CD4-positive, alpha-beta T cell treated with Interleukin-1 beta for 1 hour (primary cell): ENCODE measurements at places on chromosomes 16 and 17.

DNA sequence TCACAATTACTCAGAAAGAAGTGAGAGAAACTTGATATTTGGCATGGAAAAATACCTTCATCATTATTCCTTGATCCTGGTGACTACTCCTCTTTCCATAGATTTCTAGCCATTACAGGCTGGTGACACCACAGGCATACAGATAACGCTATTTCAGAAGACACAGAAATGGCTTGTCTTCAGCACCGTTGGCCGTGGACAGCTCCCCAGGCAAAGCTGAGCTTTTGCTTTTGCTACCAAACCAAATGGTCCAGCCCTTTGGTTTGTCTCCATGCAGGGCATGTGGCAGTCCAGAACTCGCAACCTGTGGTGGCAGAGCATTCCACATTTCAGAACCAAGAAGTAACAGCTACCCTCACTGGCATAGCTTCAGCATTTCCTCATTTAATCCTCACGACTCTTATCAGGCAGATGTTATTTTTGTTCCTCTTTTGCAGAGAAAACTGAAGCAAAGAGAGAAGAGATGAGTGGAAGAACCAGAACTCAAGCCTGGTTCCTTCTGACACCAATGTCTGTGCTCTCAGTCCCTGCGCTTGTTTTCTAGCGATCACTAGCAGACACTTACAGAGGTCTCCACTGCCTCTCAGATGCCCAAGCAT lies 55.5 kb downstream of the HS3ST4 start:
- no peak for DNase-seq

DNA sequence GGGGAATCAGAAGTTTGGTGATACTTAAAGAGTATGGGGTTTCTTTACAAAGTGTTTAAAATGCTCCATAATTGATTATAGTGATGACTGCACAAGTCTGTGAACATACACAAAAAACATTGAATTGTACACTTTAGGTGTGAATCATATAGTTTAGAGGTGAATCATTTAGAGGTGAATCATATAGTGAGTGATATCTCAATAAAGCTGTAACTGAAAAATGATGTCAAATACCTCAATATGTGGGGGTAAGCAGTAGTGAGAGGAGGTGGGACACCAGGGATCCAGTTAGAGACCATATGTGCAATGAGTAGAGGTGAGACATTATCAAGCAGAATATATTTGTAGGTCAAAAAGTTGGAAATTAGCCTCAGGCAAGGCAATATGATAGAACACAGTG lies 264.5 kb downstream of the PMP22 start:
- no peak for DNase-seq

- no peak for DNase-seq
Measured at GRCh38 chr16:54822492-54822891, 108.2 kb upstream of the IRX5 start.

GRCh38 chr17:43723697-43724359 lies 34.8 kb downstream of the SOST start:
- no peak for DNase-seq

DNA sequence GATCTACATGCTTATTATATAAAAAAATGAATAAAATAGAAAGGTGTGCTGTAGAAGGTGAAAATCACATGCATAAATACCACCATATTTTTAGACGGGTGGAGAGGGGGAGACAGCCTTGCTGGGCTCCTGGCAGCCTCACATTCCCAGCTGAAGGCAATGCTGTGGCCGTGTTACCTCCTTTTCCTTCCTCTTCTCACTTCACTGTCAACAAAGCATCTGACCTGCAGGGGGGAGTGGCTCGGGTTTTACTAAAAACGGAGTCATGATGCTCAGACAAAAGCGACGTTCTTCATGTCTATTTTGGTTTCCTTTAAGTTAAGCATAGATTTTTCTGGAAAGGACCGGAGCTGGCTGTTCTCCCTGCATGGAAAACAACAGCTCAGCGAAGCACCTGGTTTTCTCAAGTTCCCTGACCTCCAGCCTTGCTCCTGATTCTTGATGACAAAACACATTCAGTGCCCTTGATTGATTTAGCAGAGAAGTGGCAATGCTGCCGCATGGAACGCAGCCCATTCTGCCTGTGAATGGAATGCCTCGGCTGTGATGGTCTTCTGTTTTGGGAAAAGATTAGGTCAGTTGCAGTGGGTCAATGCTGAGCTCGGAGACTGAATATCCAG lies 5.5 kb upstream of the RPTOR start:
- no peak for DNase-seq

DNA sequence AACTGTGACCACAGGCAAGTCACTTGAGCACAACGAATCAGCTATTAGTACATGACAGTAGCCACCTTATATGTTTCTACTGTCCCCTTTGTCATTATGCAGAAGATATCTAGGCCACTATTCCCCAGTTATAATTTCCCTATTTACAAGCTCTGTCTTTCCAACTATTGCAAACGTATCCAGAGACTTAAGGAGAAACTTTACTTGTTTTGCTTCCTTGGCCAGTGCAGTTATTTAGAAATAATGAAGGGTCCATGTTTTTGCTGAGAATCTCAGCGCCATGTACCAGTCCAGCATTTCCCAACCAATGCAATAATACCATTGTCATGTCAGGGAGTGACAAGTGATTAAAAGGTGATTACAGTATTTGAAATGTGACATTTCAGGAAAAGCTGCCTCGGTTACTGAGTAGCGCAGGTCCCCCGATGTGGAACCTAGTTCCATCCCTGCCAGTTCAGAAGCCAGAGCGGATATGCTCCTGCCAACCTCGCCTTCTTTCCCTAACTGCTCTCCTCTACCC lies 743 bp downstream of the ZNF624 start:
- DNase-seq = no peak

- no peak for DNase-seq
Measured at GRCh38 chr17:81564778-81565177, 12.6 kb upstream of the FAAP100 start.

- no peak for DNase-seq
Measured at GRCh38 chr17:19002805-19003542, 1.6 kb downstream of the FAM83G start.

DNA sequence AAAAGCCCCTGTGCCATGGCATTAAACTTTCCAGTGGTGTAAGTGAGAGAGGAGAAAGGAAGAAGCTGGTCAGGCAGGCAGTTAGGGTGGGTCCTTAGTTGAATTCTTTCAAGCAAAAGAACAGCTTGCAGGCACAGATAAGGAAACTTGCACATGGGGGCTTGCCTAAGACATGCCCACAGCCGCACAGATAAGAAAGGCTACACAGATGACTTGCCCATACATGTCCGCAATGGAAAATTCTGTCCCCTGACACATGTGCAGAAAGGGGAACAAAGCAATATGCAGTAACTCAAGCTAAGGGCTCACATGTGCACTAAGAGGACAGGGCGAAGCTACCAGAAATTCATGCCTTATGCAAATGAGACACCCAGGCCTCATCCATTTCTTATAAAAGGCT lies 69.9 kb downstream of the GSG1L start:
- no peak for DNase-seq

DNA sequence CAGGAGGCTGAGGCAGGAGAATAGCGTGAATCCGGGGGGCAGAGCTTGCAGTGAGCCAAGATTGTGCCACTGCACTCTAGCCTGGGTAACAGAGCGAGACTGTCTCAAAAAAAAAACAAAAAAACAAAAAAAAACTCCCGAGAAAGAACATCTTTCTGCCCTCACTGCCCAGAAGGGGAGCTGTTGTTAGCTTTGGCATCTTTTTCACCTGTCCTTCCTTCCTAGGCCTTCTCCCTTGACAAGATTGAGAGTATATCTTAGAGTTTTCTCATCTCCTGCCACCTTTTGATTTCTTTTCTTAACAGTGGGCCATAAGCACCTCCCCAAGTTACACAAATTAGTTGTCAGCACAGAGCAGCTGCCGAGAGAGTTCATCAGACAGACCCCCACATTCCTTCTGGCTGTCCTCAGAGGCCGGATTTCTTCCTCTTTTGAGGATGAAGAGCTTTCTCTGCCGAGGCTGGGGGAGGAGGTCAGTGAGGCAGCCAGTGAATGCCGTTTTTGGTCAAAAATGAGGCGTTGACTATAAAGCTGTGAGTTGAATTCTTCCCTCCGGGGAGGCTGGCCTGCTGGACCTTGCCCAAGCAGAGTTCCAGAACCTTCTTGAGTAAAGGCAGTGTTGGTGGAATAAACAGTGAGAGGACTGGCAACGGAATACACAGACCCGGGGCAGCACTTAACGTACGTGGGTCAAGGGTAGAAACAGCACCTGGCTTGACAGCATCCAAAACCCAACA lies 127.0 kb downstream of the ABCC6 start:
- DNase-seq = no peak

DNA sequence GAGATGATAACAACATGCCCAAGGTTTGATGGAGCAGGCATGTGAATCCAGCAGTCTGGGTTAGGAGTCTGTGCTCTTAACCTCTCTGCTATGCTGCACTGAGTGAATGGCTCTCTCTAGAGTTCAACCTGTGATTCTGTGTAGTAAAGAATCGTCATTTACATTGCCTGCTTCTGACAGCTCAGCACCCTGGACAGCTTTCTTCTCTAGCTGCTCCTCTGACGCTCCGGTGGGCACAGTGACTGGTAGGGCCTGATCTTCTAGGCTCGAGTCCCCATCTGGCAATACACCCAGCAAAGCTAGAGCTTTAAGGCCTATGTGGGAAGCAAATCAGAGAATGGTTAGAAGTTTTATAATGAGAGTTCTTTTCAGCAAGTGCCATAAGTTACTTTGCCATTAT lies 85.3 kb upstream of the ATP2A3 start:
- DNase-seq = no peak

- no peak for DNase-seq
Measured at GRCh38 chr17:7792611-7793010, 41.4 kb upstream of the KDM6B start.

DNA sequence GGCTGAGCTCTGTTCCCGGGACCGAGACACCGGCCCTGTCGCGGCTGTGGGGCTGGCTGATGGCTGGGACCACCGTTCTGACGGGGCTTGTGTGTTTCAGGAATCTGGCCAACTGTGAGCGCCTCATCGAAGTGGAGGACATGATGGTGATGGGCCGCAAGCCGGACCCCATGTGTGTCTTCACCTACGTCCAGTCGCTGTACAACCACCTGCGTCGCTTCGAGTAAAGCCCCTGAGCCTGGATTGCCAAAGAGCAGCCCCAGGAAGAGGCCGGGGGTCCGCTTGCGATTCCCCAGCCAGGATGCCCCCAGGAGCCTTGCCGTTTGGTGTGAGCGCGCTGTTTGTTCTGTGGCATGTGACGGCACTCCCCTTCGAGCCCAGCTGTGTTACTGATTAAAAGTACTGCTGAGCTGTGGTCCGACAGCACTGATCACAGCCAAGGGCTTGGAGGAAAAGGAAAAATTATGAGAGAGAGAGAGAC lies 23.0 kb downstream of the SMTNL2 start:
- no peak for DNase-seq

DNA sequence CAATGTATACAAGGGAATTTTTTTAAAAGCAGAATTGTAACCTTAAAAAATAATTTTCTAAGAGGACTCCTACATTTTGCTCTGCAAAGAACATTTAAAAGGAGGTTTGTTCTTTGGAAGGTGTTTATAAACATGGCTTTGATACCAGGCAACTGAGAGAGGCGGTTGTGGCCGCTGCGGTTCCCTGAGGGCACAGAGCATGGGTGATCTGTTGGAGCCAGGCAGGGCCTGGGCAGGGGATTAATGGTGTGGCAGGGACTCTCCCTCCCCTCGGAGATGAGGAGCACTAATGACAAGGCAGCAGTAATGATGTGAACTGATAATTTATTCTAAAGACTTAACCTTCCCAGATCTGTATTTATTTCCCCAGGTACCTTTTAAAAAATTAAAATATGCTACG lies 65.4 kb downstream of the WWP2 start:
- no peak for DNase-seq

GRCh38 chr16:69756705-69757104 lies 2.0 kb upstream of the NOB1 start:
- DNase-seq = no peak

DNA sequence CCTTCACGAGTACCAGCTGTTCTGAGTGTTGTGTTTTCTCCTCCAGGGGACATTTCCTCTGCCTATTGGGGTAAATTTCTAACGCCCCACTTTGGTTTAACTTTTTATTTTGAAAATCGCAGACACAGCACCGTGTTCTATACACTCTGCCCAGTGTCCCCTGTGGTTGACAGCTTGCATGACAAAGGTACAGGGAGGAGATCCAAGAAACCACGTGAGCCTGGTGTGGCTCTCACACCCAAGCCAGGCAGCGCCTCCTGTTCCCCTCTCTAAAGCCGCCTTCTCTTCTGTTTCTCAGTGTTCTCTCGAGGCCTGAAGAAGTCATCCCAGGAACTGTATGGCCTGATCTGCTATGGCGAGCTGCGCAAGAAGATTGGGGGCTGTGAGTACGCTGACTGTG lies 25.4 kb downstream of the CRAMP1 start:
- no peak for DNase-seq

DNA sequence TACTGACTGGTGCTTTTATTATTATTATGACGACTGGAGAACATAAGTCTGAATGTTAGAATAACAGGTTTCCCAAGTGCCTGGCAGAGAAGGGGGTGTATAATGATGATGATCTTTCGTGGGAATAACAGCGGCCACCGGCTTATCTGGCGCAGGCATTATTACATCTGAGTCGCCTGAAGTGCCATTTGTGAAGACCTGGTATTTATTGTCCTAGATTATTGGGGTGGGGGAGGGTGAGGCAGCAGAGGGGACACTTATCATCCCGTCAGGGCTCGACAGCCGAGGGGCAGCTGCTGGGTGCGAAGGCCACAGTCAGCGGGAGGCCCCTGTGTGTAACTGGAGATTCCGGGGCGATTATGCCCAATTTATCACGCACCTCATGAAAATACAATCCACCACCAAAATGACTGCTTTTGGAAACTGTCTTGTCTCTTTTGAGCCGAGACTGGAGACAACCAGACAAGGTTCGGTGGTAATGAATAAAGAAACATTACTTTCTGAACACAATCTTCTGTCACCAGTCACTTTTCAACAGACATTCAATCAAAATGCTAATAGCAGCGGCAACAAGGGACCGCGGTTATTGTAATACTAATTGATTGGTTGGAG lies 199.3 kb downstream of the CCDC182 start:
- DNase-seq = no peak

DNA sequence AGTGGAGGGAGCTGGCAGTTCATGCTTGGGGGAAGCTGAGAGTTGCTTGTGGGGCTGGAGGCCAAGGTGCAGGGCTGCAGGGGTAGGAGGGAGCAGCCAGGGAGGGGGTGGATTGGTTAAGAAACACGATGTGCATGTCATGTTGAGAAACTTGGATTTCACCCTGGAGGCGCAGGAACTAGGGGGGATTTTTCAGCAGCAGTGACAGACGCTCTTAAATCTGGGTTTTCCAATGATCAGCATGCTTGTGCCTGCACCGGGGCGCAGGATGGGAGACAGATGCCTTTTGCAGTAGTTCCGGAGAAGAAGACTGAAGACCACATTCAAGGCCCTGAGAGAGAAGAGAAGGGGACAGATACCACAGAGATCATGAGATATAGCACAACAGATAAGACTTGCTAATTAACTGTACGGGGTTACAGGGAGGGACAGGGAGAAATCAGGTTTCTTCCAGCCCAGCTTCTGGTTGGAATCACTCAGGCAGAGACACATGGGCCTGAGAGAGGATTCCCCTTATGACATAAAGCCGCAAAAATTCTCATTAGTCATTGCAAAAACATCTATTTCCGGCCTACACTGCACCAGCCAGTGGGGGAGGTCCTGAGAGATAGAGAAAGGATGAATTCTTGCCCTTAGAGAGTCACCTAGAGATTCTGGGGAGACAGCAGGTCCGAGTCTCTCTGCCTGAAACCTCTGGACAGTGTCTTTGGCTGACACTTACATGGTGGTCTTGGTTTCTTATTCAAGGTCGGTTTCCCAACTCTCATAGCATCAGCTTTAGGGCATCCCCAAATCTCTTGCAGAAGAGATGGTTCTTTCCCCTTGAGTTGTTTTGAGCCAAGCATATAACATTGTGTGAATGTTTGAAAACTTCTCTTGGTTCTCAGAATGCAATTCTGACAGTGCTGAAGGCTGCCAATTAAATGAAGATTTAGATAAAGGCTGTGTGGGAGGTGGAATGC lies 27.1 kb downstream of the CDH13 start:
- DNase-seq = peak; percentile 32
